ENCODE measurements at places on chromosomes 16 and 17.

DNA sequence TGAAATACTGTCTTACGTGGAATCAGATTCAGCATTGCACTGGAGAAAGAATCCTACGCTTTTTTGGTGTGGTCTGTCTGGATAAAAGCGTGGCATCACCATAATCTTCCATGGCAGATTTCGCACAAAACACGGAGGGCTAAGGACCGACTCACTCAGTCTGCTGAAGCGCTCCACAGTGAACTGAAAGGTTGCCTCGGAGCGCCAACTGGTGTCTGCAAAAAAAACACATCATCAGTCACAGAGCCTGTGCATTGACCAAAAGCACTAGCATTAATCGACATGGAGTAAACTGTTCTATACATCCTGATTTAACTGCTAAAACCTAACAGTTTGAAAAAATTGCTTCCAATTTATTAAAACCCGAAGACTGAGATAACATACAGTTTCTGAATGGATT lies 40.5 kb downstream of the USP7 start:
- no peak for DNase-seq

GRCh38 chr17:6710317-6710716 lies 2.9 kb downstream of the SLC13A5 start:
- DNase-seq: no peak

DNA sequence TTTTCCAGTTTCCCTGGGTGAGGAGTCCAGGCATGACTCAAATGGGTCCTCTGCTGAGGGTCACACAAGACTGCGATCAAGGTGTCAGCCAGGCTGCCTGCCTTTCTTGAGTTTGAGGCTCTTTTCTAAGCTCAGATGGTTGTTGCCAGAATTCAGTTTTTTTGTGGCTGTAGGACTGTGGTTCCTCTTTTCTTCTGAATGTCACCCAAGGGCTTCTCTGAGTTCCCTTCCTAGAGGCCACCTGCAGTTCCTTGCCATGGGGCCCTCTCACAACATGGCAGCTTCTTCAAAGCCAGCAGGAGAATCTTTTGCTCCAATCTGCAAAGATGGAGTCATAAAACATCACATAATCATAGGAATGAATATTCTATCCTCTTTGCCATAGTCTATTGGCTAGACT lies 17.5 kb downstream of the LIMD2 start:
- no peak for DNase-seq

GRCh38 chr16:80433623-80434022 lies 107.2 kb upstream of the DYNLRB2 start:
- DNase-seq: no peak

GRCh38 chr16:85463672-85464382 lies 149.3 kb upstream of the GSE1 start:
- DNase-seq: no peak

- DNase-seq: no peak
These were observed 95.7 kb upstream of the DNAH17 start for GRCh38 chr17:78672871-78673371.

DNA sequence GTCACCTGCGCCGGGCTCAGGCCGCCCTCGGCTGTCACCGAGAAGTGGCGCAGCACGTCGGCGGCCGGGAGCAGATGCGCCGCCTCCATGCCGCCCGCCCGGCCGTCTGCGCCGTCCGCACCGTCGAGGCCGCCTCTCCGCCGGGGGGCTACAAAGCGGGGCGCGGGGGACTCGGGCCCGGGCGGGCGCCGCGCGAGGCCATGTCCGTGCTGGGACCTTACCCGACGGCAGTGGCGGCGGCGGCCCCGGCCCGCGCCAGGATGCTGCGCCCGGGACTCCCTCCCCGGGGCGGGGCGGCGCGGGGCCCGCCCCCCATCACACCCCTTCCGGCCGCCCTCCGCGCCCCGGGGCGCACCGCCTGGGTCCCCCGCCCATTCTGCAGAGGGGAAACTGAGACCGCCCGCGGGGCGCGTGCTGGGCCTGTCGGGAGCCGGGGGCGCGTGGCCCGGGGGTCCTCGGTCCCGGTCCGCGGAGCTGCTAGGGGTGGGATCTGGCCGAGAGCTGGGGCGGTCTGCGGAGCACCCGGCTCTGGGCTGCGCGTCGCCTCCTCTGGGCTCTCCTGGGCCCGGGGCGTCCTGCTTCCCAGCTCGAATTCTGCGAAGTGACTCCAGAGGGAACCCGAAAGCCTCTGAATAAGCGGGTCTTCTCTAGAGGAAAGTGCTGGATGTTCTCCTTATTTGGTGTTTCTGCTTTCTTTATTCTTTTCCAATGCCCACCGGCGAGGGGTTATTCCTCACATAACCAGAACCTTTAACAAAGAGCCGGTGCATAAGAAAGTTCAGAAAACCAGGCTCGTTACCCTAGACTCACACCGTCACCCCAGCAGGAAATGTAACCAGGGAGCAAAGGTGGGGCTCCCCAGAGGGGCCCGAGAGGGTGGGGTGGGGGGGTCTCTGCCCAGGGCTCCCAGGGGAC lies at the start of gene ATP2A3:
Gene ATP2A3 (minus strand): TSS at position 235 of the 915 bp plus-strand sequence. CDS start 146 bp downstream, at position 89.
- DNase-seq: peak; percentile 74

DNA sequence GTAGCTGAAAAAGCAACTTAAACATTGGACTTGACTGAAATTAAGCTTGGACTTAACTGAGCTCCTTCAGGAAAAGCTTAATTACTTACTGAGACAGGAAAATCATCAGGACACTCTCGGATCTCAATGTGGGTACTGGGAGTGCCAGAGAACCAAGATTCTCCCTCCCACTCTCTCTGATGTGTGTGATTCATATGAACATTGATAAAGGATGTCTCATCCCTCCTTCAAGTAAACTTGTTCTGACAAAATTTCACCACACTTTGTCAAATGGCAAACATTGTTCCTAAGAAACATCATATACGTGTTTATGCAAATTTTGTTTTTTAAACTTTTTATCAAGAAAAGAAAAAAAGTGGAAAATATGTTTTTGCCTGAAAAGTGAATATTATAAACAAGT lies 4.1 kb upstream of the SLFN5 start:
- no peak for DNase-seq

DNA sequence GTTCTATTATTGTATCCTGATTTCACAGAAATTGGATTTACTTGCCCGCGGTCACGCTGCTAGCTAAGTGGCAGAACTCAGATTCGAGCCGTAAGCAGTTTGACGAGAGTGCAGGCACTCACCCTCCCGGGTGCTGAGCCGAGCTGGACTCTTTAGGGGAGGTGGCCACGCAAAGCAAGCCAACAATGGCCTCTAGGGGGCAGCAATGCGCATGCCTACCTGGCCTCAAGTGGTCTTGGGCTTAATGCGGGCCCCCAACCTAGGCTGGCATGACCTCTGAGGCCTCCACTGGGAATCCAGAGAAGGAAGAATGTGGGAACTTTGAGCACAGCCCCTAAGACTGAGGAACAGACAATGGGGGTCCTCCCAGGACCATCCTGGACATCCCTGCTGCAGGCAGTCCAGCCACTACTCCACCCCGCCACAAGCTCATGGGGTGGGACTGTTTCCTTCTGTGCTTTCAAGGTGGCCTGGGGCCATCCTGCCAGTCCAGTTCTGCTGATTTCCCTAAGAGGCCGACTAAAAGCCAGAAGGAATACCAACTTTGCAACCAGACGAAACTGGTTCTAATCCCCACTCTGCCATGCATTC lies 276.5 kb downstream of the XYLT1 start:
- DNase-seq: peak; percentile 78

Data from iPS-NIHi11 (cell line).